ENCODE measurements at places on chromosomes 1 and 21. TPM values are rescaled to one million over a fixed set of nuclear protein-coding genes. Genes with fewer than 3 reads are reported as not detected.

- DNase-seq, result no peak
- no peaks in the 10 kb centered on the region for H3K36me3 ChIP-seq
- H3K27me3 ChIP-seq, result no peaks in the 10 kb centered on the region
- H3K4me3 ChIP-seq, result no peak overlapping the region
Observed at GRCh38 chr1:59516881-59517280, 220.0 kb downstream of the FGGY start.

- peaks cover 44% of the 10 kb centered on the region for H3K4me1 ChIP-seq
- H3K4me3 ChIP-seq, result no peak overlapping the region
- no peak overlapping the region for H3K27ac ChIP-seq
- no peaks in the 10 kb centered on the region for H3K27me3 ChIP-seq
- DNase-seq, result no peak
Observed at GRCh38 chr1:85311818-85312217, 35.4 kb upstream of the BCL10 start.

- no peak overlapping the region for H3K4me3 ChIP-seq
- H3K27ac ChIP-seq, result no peak overlapping the region
Observed at GRCh38 chr1:246591047-246591446, 24.8 kb downstream of the CNST start.

- no peak for DNase-seq
- H3K27ac ChIP-seq, result no peak overlapping the region
- no peaks in the 10 kb centered on the region for H3K36me3 ChIP-seq
- H3K4me3 ChIP-seq, result no peak overlapping the region
- H3K27me3 ChIP-seq, result no peaks in the 10 kb centered on the region
- no peaks in the 10 kb centered on the region for H3K4me1 ChIP-seq
Observed at GRCh38 chr1:214901718-214902117, 180.8 kb upstream of the KCNK2 start.

- DNase-seq, result no peak
- H3K27me3 ChIP-seq, result no peaks in the 10 kb centered on the region
Observed at GRCh38 chr21:14480411-14481031, 65.6 kb downstream of the SAMSN1 start.

DNA sequence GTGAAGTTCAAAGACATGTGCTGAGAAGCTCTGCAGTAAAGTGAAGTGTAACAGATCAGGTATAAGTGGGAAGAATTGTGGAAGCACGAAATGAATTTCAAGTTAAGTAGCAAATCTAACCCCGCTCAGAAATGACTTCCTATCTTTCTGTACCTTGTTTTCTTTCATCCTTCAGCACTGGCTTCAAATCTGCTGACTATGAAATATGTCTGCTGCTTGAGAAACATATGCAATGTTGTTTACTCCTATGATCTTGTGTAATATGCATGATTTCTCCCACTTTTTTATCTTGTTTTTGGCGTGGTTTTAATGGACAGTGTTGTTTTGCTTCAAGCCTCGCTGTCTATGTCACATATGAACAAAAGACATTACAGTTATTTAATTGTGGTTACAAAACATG, 545.3 kb upstream of the NCAM2 start:
- H3K27ac ChIP-seq, result no peak overlapping the region
- H3K4me3 ChIP-seq, result no peak overlapping the region
- H3K27me3 ChIP-seq, result no peaks in the 10 kb centered on the region
- H3K36me3 ChIP-seq, result no peaks in the 10 kb centered on the region

GRCh38 chr1:110850627-110851026, 22.3 kb upstream of the CD53 start:
- no peaks in the 10 kb centered on the region for H3K27me3 ChIP-seq
- H3K4me1 ChIP-seq, result no peaks in the 10 kb centered on the region
- no peak overlapping the region for H3K27ac ChIP-seq
- no peak overlapping the region for H3K4me3 ChIP-seq
- H3K36me3 ChIP-seq, result no peaks in the 10 kb centered on the region

DNA sequence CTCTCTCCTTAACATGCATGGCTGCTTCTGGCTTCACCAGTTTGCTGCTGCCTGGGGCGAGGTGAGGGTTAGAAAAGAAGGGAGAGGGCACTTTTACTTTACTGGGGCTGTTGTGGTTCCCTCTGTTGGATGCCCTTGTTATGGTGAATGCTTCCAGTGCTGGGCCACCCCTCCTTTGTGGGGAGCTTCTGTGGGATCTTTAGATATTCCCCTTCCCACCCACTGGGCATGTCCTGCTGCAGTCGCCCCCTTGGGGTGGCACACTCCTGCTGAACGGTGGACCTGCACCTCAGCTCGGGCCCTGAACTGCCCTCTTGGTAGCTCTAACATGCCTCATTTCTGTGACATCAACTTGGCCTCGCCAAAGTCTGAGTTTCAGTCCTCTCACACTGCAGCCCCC, 6.0 kb downstream of the TNN start:
- H3K4me3 ChIP-seq, result no peak overlapping the region
- no peak for DNase-seq
- H3K36me3 ChIP-seq, result no peaks in the 10 kb centered on the region
- peaks cover 10% of the 10 kb centered on the region for H3K4me1 ChIP-seq

GRCh38 chr1:153776845-153777370, 1.7 kb downstream of the SLC27A3 start:
- peaks cover 45% of the 10 kb centered on the region for H3K4me1 ChIP-seq
- no peak overlapping the region for H3K27ac ChIP-seq
- no peak for DNase-seq

DNA sequence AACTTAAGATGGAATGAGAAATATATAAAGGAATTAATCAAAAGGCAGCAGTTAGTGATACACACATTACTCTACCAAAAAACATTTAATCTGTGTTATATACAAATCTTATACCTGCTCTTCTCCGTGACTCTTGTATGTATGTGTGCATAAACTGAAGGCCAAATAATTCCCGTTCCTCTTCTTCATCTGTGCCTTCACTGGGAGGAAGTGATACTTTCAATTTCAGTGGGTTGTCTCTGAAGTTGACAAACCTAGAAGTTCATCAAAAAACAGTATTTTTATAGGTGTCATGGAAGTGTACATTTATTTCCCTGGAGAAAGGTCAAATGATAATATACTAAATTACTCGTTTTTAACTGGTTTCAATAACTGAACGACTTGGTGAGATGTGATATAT, 19.3 kb downstream of the TRMT13 start:
- H3K4me3 ChIP-seq, result no peak overlapping the region
- no peaks in the 10 kb centered on the region for H3K4me1 ChIP-seq
- no peak for DNase-seq
- no peak overlapping the region for H3K27ac ChIP-seq
- H3K27me3 ChIP-seq, result no peaks in the 10 kb centered on the region

SFN gene
- total RNA-seq, result not detected

GBP7 gene
- not detected for total RNA-seq

TNFRSF4 gene
- total RNA-seq, result 0.42 TPM

C1orf226 gene
- total RNA-seq, result 0.95 TPM

- no peaks in the 10 kb centered on the region for H3K27me3 ChIP-seq
- DNase-seq, result peak; percentile 23
- no peaks in the 10 kb centered on the region for H3K36me3 ChIP-seq
Observed at GRCh38 chr1:20212685-20213331, 26.5 kb upstream of the PLA2G2C start.

- DNase-seq, result no peak
- H3K27me3 ChIP-seq, result no peaks in the 10 kb centered on the region
- H3K4me3 ChIP-seq, result no peak overlapping the region
- H3K36me3 ChIP-seq, result no peaks in the 10 kb centered on the region
- H3K4me1 ChIP-seq, result no peaks in the 10 kb centered on the region
Observed at GRCh38 chr1:99944192-99944591, 25.6 kb upstream of the SLC35A3 start.

DNA sequence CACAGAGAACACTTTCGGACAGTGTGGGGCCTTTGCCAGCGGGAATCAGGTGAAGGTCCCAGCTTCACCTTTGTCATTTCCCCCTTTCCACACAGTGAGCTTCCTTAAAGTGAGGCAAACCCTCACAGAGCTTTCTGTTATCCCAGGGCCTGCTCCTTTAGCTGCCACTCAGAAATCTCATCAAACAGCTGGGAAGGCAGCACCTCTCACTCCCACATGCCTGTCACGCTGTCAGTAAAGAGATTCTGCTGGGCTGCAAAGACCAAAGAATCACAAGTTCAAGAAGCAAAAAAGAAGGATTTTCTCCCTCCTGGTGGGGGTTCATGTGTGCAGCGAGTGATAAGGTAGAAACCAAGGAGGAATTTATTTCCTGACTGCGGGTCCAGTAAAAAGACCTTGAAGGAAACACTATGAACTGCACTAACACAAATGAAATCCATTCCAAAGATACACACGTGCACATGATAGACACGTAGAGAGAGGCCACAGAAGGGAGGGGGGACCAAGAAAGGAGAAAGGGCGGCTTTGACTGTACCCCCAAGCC, 44.0 kb downstream of the HTR6 start:
- no peaks in the 10 kb centered on the region for H3K4me1 ChIP-seq
- DNase-seq, result no peak
- no peak overlapping the region for H3K27ac ChIP-seq
- H3K4me3 ChIP-seq, result no peak overlapping the region

DNA sequence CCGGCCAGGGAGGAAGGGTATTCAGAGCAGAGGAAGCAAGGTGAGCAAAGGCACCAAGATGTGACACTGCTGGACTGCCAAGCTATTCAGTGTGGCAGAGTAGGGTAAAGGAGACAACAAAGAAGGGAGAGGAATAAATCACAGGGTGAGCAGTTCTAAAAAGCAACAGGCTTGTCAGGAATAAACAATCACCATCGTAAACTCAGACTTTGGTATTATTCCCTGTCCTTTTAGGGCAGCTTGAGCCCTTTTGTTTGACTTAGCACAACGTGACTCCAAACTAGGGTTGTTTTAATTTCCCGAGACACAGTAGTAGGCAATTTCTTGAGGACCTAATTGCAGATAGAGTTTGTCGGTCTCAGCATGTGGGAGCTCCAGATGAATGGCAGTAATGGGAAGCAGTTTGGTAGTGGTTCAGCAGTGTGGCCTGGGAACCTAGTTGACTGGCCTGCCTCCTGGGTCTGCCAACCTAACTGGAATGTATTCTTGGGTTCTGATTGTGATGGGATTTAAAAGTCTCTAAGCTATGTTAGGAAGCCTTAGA, 4.3 kb downstream of the CR1L start:
- H3K36me3 ChIP-seq, result no peaks in the 10 kb centered on the region
- no peak overlapping the region for H3K4me3 ChIP-seq
- H3K4me1 ChIP-seq, result peaks cover 11% of the 10 kb centered on the region

GRCh38 chr1:37051346-37051745, 17.0 kb upstream of the GRIK3 start:
- H3K27ac ChIP-seq, result no peak overlapping the region
- no peaks in the 10 kb centered on the region for H3K4me1 ChIP-seq
- no peak overlapping the region for H3K4me3 ChIP-seq
- H3K36me3 ChIP-seq, result no peaks in the 10 kb centered on the region
- DNase-seq, result no peak

GREM2 gene
- 0.75 TPM for total RNA-seq

GRCh38 chr1:207698822-207699483, 52.9 kb upstream of the CD46 start:
- no peak for DNase-seq
- H3K27ac ChIP-seq, result no peak overlapping the region
- H3K4me3 ChIP-seq, result no peak overlapping the region
- no peaks in the 10 kb centered on the region for H3K36me3 ChIP-seq

DNA sequence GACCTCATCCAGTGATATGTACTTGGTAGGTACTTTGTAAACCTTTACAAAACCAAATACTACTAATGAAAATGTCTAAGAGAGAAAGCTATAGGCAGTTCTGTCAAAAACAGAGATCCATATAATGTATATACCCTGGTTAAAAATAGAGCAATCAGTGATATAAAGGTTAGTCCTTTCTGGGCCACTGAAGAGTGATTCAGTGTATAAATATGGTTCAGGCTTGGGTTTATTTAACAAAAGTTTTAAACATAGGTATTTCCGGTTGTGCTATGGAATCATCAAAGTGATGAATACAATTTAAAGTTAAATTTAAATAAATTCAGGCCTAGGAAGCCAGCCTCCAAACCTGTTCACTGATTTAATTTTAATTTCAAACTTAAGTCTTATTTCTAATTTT, 108.4 kb upstream of the DMRTA2 start:
- H3K4me1 ChIP-seq, result no peaks in the 10 kb centered on the region
- no peak for DNase-seq
- H3K36me3 ChIP-seq, result peaks cover 5% of the 10 kb centered on the region
- H3K27ac ChIP-seq, result no peak overlapping the region
- H3K4me3 ChIP-seq, result no peak overlapping the region

DNA sequence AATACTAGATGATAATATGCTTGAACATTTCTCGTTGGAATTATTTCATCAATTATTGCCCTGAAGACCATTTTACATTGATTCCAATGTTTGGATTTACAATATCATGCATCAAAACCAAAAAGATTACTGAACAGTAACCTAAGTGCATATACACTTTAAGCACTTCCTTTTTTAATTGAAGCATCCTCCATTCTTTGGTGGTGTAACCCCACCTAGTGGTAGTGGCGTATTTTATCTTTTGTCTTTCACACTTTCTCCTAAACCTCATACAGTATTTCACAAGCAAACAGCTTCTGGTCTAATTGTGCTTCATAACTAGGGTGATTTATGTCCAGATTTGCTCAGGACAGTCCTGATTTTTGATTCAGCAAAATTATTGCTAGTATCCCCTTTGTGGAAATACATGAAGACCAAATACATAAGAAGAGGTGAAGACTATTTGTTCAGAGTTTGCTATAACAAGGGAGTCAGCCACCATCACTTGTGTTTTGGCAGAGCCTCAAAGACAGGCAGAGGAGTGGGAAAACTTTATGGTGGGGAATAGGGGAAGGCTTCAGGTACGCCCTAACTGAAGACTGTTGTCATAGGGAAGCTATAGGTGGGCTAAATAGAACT, 3.4 kb upstream of the NVL start:
- H3K27me3 ChIP-seq, result no peaks in the 10 kb centered on the region
- H3K36me3 ChIP-seq, result no peaks in the 10 kb centered on the region
- no peak overlapping the region for H3K27ac ChIP-seq
- no peak overlapping the region for H3K4me3 ChIP-seq
- H3K4me1 ChIP-seq, result peaks cover 14% of the 10 kb centered on the region

- peak overlapping the region; percentile 7 for H3K4me3 ChIP-seq
- H3K36me3 ChIP-seq, result no peaks in the 10 kb centered on the region
- H3K27ac ChIP-seq, result no peak overlapping the region
- DNase-seq, result no peak
Observed at GRCh38 chr1:159201642-159202041, 3.0 kb upstream of the ACKR1 start.

SLC2A5 gene
- total RNA-seq, result 11.2 TPM

DNA sequence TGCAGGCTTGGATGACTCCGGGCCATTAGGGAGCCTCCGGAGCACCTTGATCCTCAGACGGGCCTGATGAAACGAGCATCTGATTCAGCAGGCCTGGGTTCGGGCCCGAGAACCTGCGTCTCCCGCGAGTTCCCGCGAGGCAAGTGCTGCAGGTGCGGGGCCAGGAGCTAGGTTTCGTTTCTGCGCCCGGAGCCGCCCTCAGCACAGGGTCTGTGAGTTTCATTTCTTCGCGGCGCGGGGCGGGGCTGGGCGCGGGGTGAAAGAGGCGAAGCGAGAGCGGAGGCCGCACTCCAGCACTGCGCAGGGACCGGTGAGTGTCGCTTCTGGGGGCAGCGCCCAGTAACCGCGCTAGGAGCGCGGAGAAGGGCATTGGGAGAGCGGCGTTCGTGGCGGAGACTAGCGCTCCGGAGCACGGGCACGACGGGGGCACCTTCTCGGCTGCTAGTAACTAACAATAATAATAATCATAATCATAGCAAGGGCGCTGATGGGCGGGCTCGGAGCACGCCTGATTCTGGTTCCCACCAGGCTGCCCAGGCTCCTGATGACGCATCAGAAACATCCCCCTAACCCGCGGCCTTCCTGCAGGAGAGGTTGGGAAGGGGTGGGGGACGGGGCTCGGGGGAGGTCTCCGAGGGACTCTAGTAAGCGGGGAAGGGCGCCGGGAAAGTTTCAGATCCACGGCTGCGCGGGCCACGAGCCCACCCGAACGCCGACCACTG, at the start of gene MX1:
Gene MX1 (plus strand): TSS at position 286 of the 722 bp plus-strand sequence. CDS start 5,832 bp downstream, outside the sequence.
- H3K4me3 ChIP-seq, result peak within 1 kb of the TSS; percentile 76
- no peaks in the 10 kb centered on the region for H3K36me3 ChIP-seq
- H3K27me3 ChIP-seq, result peaks cover 2% of the 10 kb centered on the region

FCGR3A gene
- 7.7 TPM for total RNA-seq

OR2M3 gene
- not detected for total RNA-seq
